ENCODE measurements at places on chromosomes 4 and X.

- DNase-seq = no peak
Measured at GRCh38 chrX:5388087-5388486, 840.6 kb downstream of the NLGN4X start.

- DNase-seq = no peak
Measured at GRCh38 chr4:156628858-156629257, 342.7 kb downstream of the PDGFC start.

DNA sequence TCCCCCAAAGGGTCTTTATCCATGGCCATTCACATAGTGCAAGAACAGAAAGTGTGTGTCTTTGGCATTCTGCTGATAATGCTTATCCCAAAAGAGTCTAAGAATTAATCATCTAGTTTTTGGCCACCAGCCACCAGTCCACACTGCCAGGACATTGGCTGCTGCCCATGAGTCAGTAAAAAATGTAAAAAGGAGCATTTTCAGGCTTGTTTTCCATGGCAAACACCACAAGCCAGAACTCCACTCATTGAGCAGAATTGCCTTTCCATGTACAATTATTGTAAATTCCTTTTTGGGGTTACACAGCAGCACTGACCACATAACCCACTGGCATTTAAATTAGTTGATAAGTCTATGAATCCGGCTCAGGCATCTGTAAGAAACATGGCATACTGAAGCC is 89.2 kb upstream of the PRDX4 start:
- DNase-seq = peak; percentile 17

DNA sequence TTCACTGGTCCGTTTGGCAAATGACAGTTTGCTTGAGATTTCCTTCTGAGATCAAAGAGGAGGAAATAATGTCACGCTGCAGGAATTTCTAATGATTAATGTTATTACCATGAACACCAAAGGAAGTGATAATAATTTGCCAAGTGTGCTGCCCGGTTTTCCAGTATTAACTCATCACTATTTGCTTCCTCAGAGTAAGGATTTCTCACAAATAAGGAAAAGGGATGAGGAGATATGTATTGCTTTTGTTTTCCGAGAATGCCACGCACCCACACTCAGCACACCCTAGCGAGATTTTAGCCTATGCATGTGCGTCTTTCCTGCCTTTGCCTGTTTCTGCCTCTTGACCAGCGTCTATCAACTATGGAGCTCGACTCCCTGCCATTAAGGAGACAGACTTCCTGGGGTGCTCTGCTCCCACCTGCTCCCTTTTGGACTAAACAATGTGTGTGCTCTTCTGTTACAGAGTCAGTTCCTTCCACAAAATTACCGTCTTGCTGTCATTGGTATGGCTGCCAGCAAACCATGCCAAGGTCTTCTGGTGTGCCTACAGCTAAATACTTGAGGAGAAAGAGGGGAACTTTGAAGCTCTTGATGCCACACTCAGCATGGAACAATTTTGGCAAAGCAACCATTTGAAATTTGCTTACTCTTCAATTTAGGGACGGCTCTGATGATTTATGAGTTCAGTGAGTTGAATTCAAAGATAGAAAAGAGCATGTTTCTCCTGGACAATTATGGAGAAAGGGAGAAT is 393.1 kb upstream of the ZFP42 start:
- peak; percentile 58 for DNase-seq

DNA sequence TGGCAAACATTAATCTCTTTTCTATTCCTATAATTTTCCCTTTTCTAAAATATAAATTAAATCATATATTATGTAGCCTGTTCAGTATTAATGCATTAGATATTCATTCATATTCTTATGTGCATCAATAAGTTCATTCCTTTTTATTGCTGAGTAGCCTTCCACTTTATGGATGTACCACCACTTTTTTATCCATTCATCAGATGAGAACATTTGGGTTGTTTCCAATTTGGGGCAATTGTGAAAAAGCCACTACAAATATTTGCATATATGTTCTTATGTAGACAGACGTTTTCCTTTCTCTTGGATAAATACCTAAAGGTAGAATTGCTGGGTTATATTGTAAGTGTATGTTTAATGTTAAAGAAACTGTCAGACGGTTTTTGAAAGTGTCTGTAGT is 79.4 kb upstream of the MAPK10 start:
- DNase-seq = no peak

- no peak for DNase-seq
Measured at GRCh38 chr4:104719539-104720230, 225.0 kb upstream of the CXXC4 start.

GRCh38 chrX:45873781-45874180 is 671.4 kb downstream of the ZNF674 start:
- DNase-seq = no peak

GRCh38 chr4:57943682-57944081 is 833.5 kb upstream of the IGFBP7 start:
- peak; percentile 24 for DNase-seq

DNA sequence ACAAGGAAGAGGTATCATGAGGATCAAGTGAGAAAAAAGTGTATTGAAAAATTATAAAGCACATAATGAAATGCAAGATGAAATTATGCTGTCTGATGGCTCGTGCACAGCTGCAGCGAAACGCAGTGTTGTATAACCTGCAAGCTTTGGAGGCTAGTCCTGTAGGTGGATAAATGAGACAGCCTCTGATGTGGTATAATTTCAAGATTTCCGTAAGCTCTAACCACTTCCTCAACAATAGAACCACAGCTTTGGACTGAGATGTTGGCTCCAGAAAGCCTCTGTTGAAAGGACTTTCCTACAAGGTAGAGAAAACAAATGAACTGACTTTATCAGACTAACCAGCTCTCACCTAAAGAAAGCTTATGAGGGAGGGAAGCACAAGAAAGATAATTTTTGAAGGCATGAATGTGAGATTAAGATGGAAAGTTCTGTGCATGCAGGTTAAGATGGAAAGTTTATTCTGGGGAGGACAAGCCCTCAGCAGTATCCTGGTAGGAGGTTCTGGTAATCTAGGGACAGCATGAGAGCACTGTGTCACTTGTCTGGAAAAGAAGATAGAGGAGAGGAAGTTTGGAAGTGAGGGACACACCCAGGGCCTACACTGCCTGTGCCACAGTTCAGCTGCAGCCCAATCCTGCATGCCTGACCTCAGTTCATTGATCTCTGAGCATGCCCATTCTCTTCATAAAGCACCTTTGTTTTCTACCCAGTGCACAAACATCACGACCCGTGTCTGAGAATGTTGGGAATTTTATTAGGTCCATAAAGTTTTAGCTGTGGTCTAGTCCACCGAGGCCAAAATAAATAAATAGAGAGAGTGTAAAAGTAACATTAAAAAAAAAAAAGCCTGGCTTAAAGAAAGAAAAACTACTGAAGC is 161.5 kb upstream of the SFRP2 start:
- DNase-seq = peak; percentile 19

DNA sequence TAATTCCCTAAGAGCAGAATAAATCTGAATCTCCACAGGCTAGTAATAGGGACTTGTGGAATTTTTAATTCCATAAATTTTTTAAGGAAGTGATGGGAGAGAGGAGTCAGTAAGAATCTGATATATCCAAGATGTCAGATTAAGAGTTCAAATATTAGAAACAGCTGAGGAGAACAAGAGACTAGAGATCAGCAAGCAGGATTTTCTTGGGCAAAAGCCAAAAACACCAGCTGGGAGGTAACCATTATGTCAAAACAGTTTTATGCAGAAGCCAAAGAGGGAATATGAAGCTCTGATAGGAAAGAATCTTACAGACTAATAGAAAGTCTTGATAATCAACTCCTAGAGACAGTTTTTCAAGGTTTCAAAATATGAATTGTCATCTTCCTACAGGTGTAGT is 72.2 kb upstream of the RBPJ start:
- peak; percentile 81 for DNase-seq

DNA sequence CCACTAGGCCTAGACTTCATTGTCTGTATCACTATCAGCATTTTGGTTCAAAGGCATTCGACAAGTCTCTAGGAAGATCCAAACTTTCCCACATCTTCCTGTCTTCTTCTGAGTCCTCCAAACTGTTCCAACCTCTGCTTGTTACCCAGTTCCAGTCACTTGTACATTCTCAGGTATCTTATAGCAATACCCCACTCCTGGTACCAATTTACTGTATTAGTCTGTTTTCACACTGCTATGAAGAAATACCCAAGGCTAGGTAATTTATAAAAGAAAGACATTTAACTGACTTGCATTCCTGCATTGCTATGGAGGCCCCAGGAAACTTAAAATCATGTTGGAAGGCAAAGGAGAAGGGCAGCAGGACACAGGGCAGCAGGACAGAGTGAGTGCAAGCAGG is 293.9 kb downstream of the ARAP2 start:
- DNase-seq = no peak

DNA sequence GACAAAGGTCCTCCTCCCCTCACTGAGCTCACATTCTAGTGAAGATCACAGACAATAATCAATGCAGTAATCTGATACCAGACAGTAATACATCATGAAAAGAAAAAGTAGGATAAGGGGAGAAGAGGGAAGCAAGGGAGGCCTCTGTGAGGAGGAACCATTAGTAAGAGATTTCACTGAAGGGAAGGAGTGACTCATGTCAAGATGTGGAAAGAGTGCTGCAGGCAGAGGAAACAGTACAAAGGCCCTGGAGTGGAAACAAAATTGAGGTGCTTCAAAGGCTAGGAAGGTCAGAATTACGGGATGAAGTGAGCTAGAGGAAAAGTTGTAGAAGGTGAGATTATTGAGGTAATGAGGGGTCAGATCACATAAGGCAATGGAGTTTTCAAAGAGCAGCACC is 38.1 kb downstream of the LAMTOR3 start:
- no peak for DNase-seq

DNA sequence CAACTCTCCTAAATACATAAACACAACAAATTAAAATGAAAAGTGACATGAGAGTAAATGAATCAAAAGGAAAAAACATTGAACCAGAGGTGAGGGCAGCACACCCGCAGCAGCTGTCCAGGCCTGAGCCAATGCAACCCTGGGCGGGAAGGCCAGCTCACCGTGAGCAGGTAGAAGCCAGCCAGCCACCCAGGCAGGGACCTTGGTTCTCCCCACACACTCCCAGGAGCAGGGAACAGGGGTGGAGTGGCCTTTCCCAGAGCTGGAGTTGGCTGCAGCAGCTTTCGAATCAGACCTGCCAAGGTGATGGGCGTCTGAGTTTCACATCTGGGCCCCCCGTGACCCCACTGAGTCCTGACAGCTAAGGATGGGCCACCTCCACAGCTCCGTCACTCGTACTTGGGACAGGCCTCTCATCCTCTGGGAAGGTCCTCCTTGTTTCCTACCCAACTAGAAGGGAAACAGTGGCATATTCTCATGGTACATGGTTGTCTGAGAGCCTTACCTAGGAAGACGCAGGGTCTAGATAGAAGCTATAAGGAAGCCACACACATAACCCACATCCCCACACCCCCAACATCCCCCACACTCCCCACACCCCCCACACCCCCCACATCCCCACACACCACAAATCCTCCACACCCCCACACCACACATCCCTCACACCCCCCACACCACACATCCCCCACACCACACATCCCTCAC is 172.2 kb downstream of the DCLK2 start:
- DNase-seq = no peak

DNA sequence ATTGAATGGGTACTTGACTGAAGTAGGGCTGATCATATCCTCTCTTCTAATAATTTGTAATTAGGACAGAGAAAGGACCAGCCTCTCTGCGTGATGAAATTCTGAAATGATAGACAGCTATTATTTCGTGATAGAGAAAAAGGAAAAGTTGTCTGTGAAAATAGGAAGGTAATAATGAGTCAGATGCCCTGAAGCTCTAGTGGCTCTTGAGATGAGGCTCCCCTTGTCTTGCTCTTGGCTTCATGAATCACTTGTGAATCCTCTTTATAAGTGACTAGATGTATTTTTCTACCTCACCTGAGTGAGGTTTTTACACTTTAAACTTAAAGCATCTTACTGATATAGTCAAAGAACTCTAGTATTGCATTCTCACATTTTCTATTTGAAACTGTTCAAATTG is 888.9 kb downstream of the PCDH18 start:
- no peak for DNase-seq

DNA sequence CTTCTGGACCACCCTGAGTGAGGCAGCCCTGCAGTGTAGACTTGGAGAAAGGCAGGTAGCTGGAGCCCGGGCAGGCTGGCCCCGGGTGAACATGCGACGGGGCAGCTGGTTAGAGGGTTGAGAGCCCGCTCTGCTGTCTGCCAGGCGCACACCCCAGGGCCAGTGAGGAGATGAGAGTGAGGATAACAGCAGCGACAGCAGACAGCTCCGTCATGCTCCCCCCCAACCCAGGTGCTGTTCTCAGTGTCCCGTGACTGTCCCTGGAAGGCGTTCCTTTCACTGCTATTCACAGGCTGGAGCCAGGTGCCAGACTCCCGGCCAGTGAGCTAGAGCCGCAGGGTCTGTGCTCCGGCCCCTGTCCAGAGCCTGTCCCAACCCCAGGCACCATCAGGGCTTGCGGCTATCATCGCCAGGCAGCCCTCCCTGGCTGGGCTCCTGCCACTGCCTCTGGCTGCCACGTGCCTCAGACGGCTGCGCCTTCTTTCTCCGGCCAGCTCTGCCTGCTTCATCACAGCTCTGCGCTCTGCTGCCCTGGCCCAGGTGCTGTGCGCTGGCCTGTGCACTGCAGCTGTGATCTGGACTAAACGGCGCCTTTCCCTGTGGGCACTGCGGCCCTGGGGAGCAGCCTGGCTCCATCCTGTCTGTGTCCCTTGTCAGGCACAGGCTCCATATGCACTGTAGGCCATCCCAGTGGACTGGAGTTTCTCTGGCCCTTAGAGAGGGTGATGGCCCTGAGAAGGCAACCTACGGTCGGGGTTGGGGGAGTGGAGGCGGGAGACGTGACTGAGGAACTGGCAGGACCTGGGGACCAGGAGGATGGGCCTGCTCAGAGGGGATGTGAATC is 19.8 kb downstream of the NSG1 start:
- DNase-seq = no peak

- peak; percentile 50 for DNase-seq
Measured at GRCh38 chr4:107131295-107131694, 95.2 kb upstream of the DKK2 start.

- no peak for DNase-seq
Measured at GRCh38 chr4:85557016-85557901, 82.3 kb downstream of the ARHGAP24 start.

DNA sequence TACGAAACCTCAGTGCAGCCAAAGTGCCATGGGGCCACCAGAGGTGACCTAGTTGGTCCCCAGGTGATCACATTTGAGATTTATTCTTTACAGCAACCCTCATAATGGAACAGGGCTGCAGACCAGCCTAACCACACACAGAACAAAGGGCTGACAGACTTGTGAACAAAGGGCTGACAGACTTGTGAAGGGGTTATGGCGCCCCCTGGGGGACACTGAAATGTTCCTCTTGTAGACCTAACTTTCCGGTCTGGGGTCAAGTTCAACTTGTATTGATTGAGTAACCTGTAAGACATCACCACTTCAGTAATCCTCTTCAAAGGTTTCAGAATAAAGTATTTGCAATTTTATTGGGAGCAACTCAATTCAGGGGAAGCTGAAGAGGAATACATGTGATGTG is 175.9 kb upstream of the RPS6KA3 start:
- peak; percentile 61 for DNase-seq

DNA sequence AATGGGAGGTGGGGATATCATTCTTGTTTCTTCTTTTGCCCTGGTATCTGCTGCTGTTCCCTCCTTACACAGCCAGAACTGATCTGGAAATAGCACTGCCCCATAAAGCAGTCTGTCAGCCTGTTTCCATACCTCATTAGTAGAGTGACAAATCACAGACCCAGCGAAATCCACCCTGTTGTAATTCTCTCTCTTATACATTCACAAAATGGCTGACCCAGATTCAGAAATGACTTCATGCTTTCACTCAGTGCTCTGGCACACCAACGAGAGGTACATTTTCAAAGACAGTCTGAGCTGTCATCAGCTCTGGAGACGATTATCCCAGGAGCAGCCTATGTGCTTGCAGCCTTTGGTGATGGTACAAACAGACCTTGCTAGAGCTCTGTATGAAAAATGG is 164.6 kb downstream of the AFF2 start:
- DNase-seq = no peak

- no peak for DNase-seq
Measured at GRCh38 chr4:182905038-182905437, 12.1 kb downstream of the DCTD start.

Data from astrocyte of the spinal cord (primary cell).